Natural killer cell treated with Interleukin-12 subunit alpha and Interleukin-12 subunit beta and Interleukin-15 and Interleukin-18, amount 100 ng/mL, for 72 hours (primary cell): ENCODE measurements at places on chromosomes 1 and 21. TPM values are rescaled to one million over a fixed set of nuclear protein-coding genes. Genes with fewer than 3 reads are reported as not detected.

GRCh38 chr1:193633991-193634390, 447.6 kb upstream of the B3GALT2 start:
- DNase-seq, result no peak

GRCh38 chr1:119327450-119328155, 41.0 kb upstream of the HAO2 start:
- no peak for DNase-seq

- no peak for DNase-seq
Observed at GRCh38 chr1:31161571-31161970, 78.1 kb downstream of the NKAIN1 start.

DNA sequence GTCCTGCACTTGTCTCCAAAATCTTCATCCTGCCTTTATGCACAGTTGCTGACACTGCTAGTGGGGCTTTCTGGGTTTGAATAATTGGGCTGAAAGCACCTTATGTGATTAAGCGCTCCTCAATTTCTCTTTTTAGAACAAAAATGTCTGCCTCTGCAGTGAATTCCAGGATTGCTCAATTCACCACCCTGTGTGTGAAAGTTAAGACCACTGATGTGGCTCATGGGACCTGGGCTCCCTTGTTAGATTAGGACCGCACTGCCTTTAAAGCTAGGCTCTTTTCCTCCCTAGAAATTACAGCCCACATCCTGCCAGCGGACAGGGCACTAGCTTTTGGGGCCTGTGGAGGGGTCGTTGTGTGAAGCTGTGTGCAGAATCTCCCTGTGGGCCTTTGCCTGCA, 18.8 kb downstream of the KIAA1614 start:
- no peak for DNase-seq

GRCh38 chr1:86169625-86170024, 13.1 kb upstream of the COL24A1 start:
- DNase-seq, result no peak

DNA sequence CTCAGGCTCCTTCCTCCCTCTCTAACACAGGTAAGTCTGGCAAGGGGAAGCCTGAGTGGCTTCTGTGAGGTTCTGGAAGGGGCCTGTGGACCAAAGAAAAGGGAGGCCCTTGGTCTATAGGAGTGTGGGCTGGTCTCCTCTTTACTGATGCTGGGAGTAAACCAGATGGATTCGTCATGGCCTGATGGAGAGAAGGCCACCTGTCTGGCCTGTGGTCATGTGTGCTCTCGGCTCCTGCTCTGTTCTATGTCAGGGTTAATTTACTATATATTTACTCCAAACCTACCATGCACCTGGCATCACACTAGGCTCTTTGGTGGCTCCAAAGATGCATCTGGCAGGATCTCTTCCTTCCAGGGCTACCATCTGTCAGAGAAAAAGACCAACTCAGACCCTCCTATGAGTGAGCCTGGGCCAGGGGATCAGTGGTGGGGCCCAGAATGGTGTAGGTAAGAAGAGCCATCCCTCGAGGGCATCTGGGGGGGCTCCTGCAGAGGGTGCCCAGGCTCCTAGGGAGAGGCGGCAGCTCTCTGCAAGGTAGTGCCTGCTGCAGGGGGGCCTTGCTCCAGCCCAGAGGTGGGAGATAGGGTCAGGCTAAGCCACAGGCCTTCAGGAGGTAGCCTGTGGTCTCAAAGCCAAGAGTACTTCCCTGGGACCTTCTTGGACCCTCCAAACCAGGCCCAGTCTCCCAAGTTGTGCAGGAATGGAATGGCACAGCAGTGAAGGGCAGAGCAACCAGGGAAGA, 68.2 kb upstream of the SELENON start:
- DNase-seq, result no peak

DNA sequence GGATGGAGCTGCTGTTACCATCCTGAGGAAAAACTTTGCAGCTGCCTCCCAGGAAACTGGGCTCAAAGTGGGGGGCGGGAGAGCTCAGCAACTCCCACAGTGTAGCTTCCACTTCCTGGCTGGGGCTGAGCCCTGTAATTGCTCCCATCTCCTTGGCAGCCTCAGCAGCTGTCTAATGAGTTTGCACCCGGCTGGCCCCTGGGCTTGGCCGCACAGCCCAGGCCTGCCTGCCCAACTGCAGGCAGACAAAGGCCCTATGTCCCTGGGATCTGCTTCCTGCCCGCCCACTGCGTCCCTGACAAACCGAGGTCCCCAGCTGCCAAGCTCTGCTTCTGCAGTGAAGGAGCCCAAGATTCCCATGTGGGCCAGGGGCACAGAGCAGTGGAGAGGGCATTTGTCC, 30.1 kb downstream of the EDN2 start:
- DNase-seq, result no peak

DNA sequence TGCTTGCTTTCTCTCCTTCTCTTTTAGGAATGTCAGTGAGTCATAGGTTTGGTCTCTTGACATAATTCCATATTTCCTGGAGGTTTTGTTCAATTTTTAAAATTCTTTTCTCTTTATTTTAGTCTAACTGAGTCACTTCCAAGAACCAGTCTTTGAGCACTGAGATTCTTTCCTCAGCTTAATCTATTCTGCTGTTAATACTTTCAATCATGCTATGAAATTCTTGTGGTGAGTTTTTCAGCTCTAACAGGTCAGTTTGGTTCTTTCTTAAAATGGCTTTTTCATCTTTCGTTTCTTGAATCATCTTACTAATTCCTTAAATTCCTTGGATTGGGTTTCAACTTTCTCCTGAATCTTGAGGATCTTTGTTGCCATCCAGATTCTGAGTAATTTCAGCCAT, 321.0 kb downstream of the PTBP2 start:
- no peak for DNase-seq

GRCh38 chr21:41589620-41590175, 81.7 kb upstream of the TMPRSS2 start:
- no peak for DNase-seq

- no peak for DNase-seq
Observed at GRCh38 chr1:192011525-192011924, 146.7 kb upstream of the RGS18 start.

DNA sequence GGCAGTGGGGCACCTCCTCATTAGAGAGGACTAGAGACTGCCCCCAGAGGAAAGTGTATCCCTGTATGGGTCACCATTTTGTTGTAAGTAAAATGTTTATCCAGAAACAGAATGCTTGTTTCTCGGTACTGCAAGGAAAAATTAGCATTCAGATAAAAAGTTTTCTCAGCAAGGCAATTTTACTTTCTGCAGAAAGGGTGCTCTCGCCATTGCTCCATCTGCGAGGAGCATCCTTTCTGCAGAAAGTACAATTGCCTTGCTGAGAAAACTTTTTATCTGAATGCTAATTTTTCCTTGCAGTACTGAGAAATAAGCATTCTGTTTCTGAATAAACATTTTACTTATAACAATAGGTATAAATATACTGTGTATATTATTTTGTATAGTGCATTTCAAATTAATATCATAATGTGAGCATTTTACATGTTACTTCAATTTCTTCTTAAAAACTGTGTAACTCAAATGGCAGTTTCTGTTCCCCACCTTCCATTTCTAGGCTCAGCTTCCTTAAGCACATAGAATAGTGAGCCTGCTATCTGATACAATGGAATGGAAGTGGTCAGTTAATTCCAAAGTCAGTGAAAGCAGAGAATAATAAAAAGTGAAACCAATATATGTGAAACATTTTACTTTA, 76.5 kb upstream of the DESI2 start:
- no peak for DNase-seq

DNA sequence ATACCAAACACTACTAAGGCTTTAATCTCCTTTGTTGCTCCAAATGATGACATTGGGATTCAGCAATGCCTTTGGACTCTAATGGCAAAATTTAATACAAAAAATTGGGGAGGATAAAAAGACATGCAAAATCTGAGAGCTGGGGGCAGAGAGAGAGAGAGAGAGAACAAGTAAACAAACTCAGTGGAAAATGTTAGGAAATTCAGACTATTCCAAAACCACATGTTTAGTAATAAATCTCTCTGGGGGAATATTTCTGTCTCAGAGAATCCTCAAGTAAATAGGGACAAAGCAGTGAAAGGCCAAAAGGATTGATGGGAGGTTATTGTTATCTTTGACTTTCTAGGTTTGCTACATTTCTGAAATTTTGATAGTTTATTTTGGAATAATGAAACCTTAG, 65.7 kb downstream of the PLA2G4A start:
- no peak for DNase-seq

DNA sequence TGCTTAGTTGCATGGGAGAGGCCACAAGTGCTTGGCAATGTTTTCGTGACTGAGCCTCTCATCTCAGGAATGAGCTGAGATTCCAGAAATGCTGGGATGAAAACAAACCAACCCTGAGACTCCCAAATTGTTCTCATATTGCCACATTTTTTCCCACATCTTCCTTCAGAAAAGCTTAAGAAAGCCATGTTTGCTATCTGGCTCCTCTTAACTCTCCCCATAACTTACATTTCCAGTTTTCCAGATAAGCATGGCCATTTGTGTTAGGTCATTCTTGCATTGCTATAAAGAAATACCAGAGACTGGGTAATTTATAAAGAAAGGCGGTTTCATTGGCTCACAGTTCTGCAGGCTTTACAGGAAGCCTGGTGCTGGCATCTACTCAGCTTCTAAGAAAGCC, 17.2 kb downstream of the DSCAM start:
- no peak for DNase-seq

GRCh38 chr1:6239950-6240768, 3.8 kb upstream of the HES3 start:
- DNase-seq, result no peak

GRCh38 chr1:175503538-175503937, 239.9 kb downstream of the TNR start:
- no peak for DNase-seq

DNA sequence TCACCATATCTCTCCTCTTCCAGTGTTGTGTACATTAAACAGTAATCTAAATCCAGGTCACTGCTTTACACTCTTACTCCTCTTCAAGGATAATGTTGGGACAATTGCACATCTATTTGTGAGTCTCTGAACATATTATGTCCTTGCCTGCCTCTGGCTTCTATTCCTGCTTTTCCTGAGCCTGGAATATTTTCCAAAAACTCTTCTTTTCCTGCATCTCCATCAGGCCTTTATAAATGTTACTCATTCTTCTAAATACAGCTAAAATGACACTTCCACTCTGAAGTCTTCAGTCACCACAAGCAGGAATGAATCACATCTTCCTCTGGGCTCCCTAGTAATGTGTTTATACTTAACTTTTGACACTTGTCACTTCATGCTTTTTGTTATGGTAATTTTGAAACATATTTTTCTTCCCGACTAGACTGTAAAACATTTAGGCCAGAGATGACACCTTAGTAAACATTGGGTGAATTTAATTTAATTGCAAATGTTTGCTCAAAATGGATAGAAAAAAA, 396.0 kb downstream of the LRRIQ3 start:
- DNase-seq, result no peak

DNA sequence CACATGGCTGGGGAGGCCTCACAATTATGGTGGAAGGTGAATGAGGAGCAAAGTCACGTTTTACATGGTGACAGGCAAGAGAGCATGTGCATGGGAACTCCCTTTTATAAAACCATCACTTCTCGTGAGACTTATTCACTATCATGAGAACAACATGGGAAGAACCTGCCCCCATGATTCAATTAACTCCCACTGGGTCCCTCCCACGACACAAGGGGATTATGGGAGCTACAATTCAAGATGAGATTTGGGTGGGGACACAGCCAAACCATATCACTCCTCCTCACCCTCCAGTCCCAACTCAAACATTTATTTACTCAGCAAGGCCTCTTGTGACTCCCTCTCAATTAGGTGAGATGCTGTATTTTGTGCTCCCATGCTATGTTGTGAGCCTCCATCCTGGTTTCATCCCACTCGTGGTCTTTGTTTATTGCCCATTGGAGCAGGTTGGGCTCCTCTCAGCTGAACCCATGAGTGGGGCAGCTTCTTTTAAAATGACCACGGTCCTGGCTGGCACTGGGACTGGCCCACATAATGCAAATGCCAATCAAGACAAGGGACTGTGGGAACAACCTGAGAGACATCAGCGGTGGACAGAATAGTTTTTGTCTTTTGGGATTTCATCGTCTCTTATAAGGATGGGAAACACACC, 28.8 kb downstream of the IRF2BP2 start:
- DNase-seq, result no peak

- DNase-seq, result no peak
Observed at GRCh38 chr1:15083578-15083977, 70.0 kb upstream of the TMEM51 start.

GRCh38 chr21:39531064-39531463, 79.3 kb downstream of the SH3BGR start:
- no peak for DNase-seq

DNA sequence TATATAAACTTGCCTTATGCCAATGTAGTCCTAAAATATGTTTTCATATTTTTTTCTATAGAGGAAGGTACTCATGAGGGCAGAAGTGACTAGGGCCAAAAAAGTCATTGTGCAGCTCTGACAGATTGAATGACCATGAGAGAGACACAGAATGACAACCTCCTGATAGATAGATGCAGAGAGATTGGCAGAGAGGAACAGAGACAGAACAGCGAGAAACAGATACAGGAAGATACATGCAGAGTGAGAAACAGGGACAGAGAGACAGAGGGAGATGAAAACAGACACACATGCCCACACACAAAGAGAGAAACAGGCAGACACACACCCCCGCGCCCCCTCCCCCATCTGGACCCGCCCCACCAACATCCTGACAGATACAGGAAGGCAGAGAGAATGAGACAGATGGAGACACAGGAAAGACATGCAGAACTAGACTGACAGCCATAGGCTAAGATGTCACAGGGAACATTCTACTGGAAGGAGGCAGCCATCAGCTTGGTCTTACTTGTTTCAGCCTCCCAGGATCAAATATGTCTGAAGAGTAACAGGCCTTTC, 211.1 kb downstream of the ST6GALNAC3 start:
- no peak for DNase-seq

DNA sequence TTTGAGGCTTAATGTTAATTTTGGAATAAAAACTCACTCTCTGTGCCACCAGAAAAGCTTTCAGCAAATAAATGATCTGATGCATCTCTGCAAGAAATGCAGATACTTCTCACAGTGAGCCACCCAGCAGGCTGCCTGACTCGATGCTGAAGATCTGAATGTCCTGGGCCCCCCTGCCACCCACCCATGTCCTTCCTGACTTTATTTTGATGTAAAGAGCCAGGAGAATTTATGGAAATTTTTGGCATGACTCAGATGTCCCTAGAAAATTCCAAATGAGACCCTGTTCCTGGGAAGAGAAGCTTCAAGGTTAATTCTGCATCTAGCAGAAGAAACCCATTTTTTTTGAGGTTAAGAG, 62.8 kb upstream of the COA6 start:
- no peak for DNase-seq

Gene CCDC24
- 1.8 TPM for total RNA-seq

Gene TSSK3
- total RNA-seq, result 0.36 TPM

Gene TEDDM1
- not detected for total RNA-seq

Gene FCER1A
- total RNA-seq, result not detected

Gene PSRC1
- total RNA-seq, result 16.2 TPM

Gene OPTC
- total RNA-seq, result not detected

Gene KLHDC8A
- not detected for total RNA-seq

Gene RNF223
- total RNA-seq, result not detected

Gene S100B
- total RNA-seq, result not detected

Gene CLDN19
- total RNA-seq, result not detected

Gene LCE3D
- not detected for total RNA-seq

Gene CD58
- total RNA-seq, result 40.1 TPM

Gene FMO5
- not detected for total RNA-seq
